ENCODE measurements at places on chromosomes 11 and 22.
A peak's percentile ranks its signal among the peaks of the same experiment; 100 is the strongest.

DNA sequence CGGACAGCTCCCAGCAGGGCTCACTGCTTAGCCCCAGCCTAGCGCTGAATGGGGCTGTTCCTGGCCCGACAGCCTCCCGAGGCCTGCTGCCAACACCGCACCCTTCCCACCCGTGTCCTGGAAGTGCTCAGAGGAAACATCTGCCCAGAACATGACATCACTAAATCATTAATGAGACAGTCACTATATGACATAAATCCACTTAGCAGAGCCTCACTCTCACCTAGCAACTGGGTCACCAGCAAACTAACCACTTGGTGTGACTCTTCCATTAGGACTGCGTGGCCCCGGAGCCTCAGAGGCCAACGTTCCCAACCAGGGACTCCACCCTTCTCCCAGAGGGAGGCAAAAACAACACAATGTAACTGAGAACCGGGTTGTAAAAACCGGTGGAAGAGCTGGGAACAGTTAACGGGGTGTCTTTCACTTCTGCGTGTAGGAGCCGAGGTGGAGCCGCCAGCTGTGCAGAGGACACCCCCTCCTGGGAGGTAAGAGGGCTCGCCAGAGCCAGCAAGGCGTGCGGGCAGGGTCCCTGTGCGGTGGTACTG lies 21.4 kb upstream of the PACSIN2 start:
- DNase-seq = no peak

DNA sequence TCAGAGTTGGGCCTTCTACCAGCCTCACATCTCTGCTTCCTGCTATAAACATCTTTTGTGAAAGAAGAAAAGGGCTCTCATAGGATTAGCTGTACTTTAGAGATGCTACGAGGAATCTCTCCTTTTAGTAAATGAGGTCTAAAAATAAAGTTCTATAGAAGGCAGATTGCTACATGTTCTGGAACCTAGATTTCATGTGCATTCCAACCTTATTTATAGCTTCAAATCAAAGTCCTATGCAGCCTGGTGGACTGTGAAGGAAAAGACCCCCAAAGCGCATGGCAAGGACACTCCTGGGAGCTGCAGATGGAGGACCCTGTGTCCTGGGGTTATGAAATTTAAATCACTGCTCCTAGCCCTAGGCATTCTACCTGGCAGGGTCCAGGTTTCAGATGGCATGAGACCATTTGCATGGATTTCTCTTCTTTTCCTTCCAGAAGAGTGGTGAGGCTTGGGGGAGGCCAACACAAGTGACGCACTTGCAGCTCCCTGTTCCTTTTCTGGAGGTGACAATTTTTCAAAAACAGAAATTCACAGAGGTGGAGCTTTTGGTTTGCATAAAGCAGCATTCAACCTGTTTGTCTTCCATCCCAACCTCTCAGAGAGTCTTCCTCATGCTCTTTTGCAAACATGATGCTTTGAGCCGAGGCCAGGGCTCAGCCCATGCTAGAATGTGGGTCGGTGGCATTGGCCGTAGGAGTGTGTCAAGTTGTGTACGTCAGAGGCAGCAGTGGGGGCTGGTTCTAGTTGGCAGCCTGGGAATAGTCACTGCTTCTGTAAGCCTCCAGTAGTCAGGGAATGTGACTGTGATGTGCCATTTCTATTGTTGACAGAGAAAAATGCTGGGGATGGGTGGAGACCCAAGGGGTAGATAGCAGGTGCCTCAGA lies 6.3 kb downstream of the CRY2 start:
- DNase-seq = no peak

DNA sequence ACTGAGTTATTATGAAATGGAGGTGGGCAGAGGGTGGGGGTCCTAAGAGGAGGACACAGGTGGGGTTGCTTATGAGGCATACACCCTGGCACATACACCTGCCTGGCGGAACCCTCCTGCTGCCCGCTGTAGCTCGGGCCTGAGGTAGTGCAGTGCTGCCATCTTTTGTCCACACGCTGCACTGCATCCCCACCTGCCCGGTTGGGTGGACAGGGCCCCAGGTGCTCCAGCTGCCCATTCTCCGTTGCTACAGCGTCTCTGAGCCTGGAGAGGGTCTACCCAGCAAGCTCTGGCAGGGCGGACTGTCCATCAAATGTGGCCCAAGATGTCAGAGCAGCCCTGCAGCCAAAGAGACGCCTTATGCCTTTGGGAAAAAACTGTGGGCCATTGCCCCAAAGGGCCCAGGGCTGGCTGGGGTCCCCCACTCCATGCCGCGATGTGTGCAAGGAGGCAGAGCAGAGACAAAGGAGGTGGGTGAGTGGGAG lies 131.2 kb downstream of the BUD13 start:
- peak; percentile 28 for DNase-seq

DNA sequence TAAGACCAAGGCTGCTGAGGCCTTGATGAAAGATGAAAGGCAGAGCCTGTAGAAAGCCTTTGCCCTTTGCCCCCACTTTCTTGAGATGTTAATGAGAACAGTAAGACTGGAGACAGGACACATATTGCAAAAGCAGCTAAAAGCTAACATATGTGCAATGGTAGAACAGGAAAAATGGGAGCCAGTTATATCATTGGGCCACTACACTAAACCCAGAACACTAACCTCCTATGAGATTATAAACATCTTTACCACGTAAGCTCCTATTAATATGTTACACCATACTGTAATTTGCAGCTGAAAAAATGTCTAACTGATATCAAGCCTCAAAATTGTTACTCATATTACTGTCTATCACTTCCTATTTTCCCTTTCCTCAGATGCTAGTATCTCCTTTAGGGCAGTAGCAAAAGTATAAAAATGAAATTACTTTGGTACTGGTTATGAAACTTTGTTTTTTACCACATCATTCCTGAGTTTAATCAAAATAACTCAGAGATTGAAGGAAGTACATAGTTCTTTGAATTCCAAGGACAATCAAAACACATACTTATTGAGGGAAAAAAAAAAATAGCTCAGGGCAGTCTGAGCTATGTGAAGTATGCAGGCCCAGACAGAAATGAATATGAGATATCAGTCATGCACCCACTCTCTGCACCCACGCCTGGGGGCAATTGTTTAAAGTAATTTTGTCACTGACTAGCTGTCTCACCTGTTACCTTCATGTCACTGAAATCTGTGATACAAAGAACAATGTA lies 9.1 kb downstream of the HPS5 start:
- no peak for DNase-seq

DNA sequence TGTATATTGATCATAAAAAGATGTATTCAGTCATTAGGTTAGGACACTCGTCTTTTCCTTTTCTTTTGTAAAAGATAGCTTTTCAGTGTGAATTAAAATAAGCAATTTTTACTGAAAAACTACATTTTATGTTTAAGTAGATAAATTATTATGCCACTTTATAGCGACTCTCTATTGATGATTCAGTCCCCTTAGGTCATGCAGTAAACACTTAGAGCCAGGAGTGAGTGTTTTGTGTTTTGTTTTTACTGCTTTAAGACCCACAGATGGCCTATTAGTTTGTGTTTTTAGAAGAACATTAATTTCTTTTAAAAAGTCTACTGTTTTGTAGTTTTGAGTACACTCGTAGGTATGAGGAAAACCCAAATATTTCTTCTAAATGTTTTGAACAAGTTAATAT lies 86.6 kb downstream of the YAP1 start:
- no peak for DNase-seq

DNA sequence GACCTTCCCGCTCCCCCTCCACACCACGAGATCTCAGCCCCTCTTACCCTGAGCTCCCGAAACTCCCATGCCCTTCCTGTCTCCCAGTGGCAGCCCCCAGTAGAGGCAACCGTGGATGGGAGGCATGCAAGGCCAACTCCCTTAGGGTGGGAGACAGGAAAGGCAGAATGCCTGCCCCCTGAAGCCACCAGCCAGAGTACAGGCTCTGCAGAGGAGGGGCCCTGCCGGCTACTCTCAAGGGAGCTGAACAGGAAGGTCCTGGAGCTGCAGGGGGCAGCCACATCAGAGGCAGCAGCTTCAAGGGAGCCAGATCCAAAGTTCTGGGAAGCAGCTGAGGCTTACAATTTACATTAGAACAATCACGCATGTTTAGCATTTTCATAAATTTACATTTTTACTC lies 38.3 kb downstream of the PDE2A start:
- no peak for DNase-seq

- no peak for DNase-seq
Observed at GRCh38 chr11:64206457-64207255, at the start of gene FERMT3. TSS of gene FERMT3 (plus strand) at chr11:64206721. CDS start at chr11:64207365, 644 bp downstream.

GRCh38 chr22:48827268-48827846 lies 1000.3 kb downstream of the BRD1 start:
- peak; percentile 30 for DNase-seq

DNA sequence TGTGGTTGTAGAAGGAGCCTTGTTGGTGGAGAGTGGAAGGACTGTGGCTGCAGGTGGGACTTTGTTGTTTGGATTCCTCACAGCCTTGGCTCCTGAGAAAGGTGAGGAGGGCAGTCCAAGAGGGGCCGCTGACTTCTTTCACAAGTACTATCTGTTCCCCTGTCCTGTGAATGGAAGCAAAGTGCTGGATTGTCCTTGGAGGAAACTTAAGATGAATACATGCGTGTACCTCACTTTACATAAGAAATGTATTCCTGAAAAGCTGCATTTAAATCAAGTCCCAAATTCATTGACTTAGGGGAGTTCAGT lies 2.4 kb downstream of the FUT4 start:
- DNase-seq = no peak

- no peak for DNase-seq
Observed at GRCh38 chr22:34608540-34609115, 457.3 kb upstream of the ISX start.

All from NCI-H2107 (cell line).